AG10803 (cell line): ENCODE measurements at places on chromosomes 4 and X.

DNA sequence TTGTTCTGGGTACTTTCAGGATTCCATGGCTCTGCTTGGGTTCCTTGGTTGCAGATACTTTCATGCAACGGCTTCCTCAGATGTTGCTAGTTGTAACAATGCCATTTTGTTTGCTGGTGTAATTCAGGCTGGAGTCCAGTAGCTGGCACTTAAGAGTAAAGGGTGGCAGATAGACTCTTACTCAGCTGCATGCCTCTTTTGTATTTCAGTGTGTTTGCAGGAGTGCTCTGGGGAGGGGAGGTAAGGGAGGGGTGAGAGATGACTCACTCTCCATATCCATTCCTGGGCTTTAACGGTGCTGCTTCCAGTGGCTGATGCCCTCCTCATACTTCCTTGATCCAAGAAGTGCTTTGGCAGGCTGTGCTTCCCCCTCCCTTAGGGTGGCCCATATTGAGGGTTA, 155.2 kb downstream of the ZNF330 start:
- DNase-seq = peak; percentile 92

GRCh38 chrX:118756101-118756500, 28.7 kb downstream of the IL13RA1 start:
- peak; percentile 31 for DNase-seq

GRCh38 chr4:154086247-154086646, 297.4 kb upstream of the SFRP2 start:
- no peak for DNase-seq

DNA sequence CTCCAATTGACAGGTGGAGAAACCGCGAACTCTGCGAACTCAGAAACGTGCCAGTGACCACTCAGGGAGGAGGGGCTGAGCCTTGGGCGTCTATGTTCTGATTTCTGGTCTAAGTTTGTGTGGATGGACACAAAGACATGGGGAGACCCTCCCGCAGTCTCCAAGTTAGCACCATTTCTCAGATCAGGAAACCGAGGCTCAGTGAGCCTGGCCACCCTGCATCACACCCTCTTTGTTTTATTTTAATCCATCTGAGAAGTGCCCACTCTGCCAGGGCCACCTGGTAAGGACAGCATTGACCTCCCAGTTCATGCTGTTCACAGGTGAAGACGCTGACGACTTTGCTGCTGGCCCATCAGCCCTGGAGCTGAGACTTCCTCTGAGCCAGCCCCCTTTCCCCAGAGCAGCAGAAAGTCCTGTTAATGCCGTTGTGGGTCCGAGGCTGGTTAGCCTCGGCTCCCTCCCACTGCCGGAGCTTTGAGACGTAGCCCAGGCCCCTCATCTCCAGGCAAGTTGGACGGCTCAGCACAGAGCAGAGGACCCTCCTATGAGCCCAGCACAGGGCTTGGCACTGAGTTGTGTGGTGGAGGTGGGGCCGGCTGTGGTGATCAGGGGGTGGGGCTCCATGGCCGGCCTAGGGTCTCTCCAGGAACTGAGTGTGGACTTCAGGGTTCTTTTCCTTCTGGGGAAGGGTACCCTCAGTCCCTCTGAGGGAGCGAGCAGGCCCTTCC, 43.7 kb downstream of the PSAPL1 start:
- no peak for DNase-seq

DNA sequence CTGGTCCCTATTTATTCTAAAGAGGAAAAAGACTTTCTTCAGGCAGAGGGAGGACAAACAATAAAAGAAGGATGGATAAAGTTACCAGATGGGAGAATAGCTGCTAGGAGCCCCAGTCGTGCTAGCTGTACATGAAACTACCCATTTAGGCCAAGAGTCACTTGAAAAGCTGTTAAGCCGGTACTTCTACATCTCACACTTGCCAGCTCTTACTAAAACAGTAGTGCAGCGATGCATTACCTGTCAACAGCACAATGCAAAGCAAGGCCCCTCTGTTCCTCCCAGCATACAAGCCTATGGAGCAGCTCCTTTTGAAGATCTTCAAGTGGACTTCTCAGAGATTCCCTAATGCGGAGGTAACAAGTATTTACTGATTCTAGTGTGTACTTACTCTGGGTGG, 1138.8 kb downstream of the ARAP2 start:
- DNase-seq = no peak

GRCh38 chr4:18194278-18194677, 172.7 kb upstream of the LCORL start:
- no peak for DNase-seq

GRCh38 chrX:12308420-12308819, 170.1 kb downstream of the FRMPD4 start:
- no peak for DNase-seq

DNA sequence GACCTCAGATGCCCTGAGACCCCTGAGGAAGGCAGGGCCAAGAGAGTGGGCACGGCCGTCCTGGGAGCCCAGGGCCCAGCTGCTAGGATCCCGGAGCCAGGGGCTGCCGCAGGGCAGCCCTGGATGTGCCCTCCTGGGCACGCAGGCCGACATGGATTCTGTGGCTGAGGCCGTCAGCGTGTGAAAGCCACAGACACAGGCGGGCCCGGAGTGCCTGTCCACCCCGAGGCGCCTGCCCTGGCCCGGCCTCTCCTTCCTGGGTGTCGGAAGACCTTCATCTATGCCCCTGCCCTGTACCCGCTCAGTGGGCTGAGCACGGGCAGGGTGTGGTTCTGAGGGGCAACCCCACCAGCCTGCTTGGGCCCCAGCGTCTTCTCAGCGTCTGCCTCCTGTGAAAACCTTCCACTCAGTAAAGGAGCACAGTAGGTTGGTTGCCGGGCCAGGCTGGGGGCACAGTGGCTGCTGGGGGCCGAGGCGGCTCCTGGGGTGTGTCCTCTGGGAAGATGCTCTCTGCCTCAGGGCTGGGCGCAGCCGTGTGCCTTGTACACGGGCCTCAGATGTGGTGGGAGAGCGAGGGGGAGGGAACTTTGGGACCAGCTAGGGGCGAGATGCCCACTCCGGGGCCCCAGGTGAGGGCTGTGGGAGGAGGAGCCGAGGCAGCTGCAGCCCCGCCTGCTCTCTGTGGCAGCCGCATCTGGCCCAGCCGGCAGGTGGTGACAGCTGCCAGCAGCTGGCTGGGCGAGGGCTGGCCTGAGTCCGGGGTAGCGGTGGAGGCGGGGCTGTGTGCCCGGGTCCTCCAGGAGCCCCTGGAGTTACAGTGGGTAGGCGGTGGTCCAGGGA, 20.8 kb downstream of the FGFRL1 start:
- DNase-seq = no peak

- no peak for DNase-seq
Measured at GRCh38 chrX:128436397-128437103, 384.3 kb upstream of the ACTRT1 start.

DNA sequence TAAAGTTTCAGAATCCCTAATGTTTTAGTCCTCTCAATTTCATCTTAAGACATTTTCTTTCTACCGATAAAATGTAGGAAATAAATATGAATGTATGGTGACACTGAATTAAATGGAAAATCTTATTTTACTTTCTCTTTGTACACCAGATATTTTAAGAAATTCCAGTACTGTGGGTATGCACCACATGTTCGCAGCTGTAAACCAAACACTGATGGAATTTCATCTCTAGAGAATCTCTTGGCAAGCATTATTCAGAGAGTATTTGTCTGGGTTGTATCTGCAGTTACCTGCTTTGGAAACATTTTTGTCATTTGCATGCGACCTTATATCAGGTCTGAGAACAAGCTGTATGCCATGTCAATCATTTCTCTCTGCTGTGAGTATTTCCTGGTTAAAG, 26.9 kb downstream of the C4orf46 start:
- DNase-seq = peak; percentile 22

- DNase-seq = peak; percentile 76
Measured at GRCh38 chr4:53508446-53508845, 82.8 kb downstream of the LNX1 start.

DNA sequence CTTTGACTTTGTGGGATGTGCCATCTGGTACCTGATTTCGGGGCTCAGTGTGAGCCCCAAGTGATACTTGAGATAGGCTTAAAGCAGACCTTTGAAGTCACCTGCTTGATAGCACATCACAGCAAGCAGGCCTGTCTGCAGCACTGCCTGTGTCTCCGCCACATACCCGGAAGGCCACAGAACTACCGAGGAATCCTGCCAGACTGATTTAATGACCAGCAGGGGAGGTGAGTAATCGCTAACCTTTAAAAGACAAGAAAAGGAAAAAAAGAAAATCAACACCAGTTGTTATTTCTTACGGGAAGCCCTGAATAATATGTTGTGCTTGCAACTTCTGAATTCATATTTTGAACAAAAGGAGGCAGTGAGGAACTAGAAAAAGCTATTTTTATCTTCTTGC, 6.8 kb downstream of the PTCHD1 start:
- DNase-seq = peak; percentile 1

- no peak for DNase-seq
Measured at GRCh38 chrX:145853181-145853580, 35.6 kb downstream of the SLITRK2 start.

- peak; percentile 65 for DNase-seq
Measured at GRCh38 chr4:122842984-122843531, 16.4 kb downstream of the FGF2 start.

DNA sequence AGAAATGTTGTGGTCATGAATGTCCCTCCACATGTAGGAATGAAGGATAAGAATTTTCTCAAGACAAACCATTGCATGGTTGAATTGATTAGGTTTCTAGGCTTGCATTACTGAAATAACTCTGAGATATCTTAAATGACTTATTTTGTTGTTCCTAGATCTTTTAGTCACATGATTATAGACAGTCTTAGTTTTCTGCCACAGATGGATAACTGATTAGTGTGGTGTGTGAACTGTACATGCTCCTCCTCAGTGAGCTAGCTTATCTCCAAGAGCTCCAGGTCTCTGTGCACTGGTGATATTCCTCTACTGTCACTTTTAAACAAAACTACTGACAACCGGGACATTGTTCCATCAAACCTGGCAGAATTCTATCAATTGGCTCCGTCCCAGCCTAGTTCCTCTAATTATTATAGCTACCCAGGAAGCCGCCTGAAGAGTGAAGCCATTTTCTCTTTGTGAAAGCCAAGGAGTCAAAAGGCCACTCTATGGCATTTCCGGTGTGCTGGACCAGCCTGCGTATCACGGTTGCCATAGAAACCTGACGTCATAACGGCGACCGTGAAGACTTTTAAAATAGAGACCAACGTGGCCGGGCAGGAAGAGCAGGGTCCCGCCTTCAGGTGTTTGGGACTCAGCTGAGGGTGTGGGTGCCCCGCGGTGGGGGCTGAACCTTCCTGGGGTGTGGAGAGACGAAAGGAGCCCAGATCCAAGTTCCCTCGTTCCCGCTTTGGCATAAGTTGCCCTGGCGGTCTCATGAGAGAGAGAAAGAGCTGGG, 28.1 kb downstream of the BEX3 start:
- DNase-seq = peak; percentile 85

GRCh38 chr4:123616951-123617461, 220.4 kb downstream of the SPRY1 start:
- DNase-seq = peak; percentile 61

DNA sequence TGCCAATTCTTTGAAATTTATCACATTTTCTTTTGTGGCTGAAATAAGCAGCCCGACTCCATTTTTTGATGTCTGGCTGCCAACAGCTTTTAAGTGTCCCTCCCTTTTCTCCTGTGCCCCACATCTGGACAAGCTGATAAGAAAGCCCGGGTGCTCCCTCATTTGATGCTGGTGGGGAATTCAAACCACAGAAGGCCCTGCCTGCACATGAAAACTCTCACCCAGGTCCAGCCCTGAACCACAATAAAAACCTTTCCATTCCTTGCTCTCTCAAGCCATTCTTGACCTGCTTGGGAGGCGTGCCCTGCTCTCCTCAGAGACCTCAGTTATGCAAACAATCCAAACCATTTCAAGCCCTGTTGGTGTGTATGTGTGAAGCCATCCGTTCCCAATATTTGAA, 93.9 kb downstream of the FAM53A start:
- peak; percentile 6 for DNase-seq

- DNase-seq = no peak
Measured at GRCh38 chr4:147696866-147697265, 12.9 kb upstream of the PRMT9 start.

DNA sequence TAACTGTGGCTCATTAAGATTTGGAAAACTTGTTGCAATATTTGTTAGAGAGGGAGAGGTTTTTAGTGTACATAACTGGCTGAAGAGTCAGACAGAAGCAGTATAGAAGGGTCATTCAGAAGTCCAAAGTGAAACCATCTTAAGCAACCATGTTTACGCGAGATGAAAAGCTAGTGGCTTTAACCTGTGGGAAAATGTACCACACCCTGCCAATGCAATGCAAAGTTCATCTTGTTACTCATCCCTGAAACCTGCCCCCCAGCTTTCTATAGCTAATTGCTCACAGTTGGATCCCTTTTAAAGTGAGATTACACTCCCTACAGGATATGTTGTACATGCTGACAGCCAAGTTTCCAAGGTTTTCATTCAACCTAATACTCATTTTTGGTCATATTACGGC, 96.7 kb upstream of the RAPGEF2 start:
- DNase-seq = peak; percentile 49

GRCh38 chr4:10011277-10011676, 10.0 kb downstream of the SLC2A9 start:
- no peak for DNase-seq

DNA sequence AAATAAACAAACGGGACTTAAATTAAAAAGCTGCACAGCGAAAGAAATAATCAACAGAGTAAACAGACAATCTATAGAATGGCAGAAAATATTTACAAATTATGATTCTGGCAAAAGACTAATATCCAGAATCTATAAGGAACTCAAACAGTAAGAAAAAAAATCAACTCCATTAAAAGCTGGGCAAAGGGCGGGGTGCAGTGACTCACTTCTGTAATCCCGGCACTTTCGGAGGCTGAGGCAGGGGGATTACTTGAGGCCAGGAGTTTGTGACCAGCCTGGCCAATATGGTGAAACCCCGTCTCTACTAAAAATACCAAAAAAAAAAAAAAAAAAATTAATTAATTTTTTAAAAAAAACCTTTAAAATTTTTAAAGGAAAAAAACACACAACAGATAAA, 109.0 kb downstream of the ATP11C start:
- DNase-seq = no peak

DNA sequence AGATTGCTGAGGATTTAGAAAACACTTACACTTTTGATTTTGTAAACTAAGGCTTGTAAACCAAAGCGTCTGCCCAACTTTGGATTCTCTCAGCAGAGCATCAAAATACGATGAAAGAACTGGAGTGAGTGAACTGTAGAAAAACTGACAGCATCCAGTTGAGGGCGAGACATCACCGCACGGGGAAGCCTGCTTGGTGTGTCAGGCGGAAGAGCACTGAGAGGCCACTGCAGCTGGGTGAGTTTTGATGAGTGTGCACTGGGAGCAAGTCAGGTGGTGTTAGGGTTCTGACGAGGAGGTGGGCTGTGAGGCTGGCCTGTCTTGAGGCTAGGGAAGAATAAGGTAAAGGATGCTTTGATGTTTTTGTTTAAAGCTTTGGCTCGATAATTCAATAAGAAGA, 46.8 kb upstream of the CLDN24 start:
- no peak for DNase-seq

- no peak for DNase-seq
Measured at GRCh38 chrX:102866981-102867656, 70.0 kb upstream of the RAB40AL start.

- no peak for DNase-seq
Measured at GRCh38 chr4:158622251-158622650, 49.4 kb downstream of the C4orf46 start.

- peak; percentile 49 for DNase-seq
Measured at GRCh38 chr4:156734965-156735895, 236.4 kb downstream of the PDGFC start.
